Stimulated activated CD8-positive, alpha-beta memory T cell treated with anti-CD3 and anti-CD28 coated beads, Interleukin-7, amount 100 ng/mL, for 24 hours (primary cell): ENCODE measurements at places on chromosomes 2 and 18.

DNA sequence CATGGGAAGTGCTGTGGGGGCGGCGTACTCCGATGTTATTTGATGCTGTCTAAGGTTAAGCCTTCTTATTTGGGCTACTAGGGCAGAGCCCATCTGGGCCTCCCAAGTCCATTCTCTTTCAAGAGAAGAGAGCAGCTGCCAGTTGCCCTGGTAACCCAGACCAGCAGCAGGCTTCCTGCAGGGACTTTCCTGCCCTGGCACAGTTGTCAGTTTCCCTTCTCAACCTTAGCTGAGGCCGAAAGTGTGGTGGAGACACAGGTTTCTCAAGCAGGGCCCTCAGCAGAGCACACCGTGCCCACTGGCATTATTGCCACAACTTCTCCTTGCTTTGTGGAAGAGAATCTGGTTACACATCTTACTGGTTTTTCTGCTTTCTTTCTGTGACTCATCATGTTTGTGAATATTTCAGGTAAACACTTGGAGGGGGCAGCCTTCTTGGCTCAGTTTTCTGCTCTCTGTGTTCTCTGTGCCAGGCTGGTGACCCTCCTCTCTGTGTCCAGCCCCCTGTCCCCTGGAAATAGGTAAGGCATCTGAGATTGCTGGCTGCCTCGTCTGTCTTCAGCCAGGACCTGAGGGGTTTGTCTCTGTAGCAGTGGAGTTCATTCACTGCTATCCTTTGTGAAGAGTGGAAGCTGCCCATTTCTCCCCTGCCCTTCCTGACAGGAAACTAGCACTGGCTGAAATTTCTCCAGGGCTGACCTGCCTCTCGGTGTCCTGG is 111.0 kb downstream of the B3GNT2 start:
- no peak for DNase-seq

GRCh38 chr18:46072376-46072867 is 362 bp upstream of the PSTPIP2 start:
- no peak for DNase-seq

DNA sequence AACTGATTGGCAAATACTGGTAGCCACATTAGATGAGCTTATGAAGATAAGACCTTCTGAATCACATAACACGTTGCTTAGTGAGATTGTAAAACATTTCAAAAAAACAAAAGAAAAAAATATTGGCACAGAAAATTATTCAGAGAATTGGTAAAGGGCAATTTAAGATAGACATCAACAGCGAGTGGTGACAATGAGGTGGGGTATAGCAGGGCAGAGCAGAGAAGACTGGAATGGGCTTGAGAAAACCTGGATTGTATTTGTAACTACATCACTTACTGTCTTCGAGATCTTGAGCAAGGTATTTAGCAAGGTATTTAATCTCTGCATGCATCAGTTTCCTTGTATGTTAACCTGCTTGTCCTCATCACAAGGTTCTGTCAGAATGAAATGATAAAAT is 313.0 kb upstream of the MEIS1 start:
- no peak for DNase-seq

- DNase-seq, result no peak
These were observed 80.5 kb downstream of the DGKD start for GRCh38 chr2:233434666-233435330.

DNA sequence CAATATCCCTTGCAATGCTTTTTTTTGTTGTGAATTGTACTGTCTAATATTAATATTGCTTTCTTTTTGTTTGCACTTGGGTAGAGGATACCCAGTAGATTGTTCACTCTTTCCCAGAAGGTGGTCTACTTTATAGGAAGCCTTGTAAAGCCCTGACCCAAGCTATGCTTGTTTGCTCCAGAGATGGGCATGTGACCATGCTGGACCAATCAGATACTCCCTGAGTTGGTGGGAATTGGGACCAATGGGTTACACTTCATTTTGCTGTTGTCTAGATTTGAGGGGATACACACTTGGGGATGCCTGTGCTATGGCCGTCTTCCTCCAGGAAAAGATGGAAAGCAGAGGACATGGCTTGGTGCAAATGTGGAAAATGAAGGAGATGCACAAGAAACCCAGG is 314.3 kb downstream of the DYSF start:
- no peak for DNase-seq

DNA sequence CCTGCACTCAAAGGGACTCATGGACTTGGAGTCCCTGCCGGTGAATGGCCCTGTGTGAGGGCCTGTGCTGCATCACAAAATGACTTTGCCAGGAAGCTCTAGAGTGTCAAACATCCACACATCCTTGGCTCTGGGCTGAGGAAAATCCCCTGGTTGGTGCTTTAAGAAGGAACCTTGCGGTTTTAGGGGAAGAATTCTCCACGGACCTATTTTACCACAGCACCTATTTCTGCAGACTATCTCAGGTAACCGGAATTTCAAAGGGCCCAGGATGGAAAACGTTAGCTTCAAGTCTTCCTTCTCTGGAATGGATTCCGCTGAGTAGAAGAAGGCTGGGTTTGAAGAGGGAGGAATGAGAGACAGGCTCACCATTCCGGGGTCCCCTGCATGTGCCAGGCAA is 166.2 kb downstream of the ALK start:
- DNase-seq, result no peak

DNA sequence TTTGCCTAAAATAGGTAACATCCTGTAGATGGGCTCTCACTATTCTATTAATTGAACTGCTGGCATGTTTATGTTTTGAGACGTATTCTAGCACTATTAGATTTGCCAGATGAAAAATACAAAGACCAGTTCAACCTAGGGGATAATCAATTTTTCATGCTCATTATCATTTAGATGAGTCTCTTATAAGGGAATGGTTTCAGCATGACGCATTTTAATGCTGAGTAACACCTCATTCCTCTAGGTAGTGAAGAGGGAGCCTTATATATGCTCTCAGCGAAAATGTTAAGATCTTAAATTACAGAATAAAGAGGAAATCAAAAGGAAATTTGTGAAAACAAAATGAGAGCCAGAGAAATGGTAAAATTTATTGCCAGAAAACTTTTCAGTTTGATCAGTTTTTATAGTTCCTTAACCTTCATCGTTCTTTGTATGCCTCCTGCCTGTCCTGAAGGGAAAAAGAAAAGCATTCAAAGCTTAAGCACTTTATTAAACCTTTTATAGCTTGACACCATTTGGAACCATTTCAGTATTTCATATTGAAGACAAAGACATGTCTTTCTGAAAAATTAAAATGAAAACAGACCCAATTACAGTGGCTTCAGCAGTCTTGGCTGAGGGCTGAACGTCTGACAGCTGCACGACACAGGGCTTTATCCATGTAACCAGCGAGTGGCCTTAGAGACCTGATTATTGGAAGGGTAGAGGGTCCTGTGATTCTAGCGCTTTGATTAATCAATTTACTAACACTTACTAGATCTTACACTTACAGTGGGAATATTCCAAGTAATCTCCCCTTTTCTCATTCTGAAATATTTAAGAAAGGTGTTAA is 112.8 kb downstream of the ADCYAP1 start:
- DNase-seq, result no peak

GRCh38 chr2:52396836-52397235 is 1364.9 kb upstream of the NRXN1 start:
- no peak for DNase-seq

- DNase-seq, result no peak
These were observed 11.8 kb upstream of the PROC start for GRCh38 chr2:127406454-127406853.

- no peak for DNase-seq
These were observed 304.7 kb upstream of the HNMT start for GRCh38 chr2:137659616-137660015.

DNA sequence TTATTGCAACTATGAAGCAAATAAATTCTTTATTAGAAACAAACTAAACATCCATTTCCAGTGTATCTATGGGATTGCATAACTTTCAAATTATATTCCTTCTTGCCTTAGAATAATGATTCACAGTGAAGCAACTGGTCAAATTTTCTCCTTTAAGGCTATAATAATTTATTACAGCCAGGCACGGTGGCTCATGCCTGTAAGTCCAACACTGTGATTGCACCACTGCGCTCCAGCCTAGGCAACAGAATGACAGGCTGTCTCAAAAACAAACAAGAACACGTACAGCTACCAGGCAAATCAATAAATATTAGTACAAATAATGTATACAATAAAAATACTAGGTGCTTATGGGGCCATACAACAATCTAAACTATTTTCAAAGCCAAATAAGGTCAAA is 1416.2 kb downstream of the LRP1B start:
- DNase-seq, result no peak

GRCh38 chr18:79902640-79903039 is 48.8 kb downstream of the SLC66A2 start:
- no peak for DNase-seq

DNA sequence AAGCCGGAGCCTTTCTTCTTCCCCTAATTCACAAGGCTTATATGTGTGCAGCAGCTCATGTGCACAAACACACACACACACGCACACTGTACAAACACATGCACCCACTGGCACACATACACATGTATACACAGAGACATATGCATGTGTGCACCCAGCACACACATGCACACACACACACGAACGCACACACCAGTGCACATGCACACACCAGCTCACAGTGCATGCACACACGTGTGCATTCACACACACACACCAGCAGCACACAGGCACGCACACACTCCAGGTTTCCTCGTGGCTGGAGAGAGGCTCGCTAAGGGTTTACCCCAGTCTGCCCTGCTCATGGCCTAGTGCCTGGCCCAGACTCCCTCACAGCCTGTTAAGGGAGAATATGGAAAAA is 234.0 kb downstream of the EIPR1 start:
- DNase-seq, result no peak
